Activated CD4-positive, alpha-beta T cell treated with anti-CD3 and anti-CD28 coated beads for 24 hours (primary cell): ENCODE measurements at places on chromosomes 1 and 21.

DNA sequence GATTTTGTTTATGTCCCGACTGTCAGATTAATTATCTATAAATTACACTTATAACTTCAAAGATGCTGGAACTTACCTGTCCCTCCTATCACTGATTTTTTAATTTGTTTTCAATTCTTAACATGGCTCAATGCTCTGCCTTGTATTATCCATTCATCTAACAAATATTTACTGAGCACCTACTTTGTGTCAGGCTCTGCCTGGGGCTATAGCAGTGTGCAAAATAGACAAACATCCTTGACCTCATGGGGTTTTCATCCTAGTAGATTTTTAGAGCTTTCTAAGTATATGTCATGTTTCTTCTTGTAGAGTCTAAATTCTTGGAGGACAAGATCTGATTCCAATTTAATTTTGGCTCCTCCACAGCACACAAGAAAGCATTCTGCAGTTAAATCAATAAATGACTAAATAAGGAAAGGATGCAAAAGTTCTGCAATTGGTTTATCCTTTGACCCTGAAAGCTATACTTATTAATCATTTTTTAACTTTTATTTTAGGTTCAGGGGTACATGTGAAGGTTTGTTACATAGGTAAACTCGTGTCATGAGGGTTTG is 10.8 kb upstream of the SMYD2 start:
- DNase-seq, result no peak

DNA sequence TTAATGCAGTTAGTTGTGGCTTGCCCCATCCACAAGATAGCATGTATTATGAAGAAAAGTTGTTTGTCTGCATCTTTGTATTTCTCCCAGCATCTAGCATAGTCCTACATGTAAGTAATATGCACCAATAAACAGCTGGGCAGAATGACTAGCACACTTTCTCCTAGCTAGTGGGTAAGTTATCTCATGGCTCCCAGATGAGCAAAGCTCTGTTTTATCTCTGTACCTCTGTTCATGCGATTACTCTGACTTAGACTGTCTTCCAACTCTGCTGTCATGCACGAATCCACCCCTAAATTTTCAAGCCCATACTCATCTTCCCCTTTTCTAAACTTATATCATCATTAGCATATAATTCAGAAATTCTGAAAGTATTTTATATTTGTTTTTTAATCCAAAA is 37.5 kb upstream of the KCTD3 start:
- DNase-seq, result no peak

DNA sequence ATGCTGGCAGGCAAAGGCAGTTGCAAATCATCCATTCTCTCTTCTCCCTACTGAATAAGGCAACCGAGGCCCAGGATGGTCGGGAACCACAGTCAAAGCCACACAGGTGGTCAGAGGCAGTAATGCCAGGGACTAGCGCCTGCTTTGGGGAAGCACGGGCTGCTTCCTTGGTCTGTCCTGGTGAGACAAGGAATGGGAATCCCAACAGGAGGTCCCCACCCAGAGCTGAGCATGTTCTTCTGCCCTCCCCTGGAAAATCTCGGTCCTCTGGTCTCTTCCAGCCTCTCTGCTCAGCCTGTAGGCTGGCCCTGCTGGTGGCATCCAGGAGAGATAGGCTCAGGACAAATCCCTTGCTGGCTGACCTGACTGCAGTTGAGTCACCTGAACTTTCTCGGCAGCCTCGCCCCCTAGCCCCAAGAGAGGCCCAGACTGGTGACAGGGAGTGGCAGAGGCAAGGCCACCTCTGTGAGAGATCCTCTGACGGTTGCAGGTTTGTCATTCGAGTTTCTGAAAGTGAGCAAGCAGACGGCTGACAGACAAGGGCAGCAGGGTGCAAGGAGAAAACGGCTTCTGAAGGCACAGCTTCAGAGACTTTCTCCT is 5.8 kb downstream of the OLIG1 start:
- DNase-seq, result no peak

GRCh38 chr1:86795316-86795715 is 90.9 kb downstream of the SH3GLB1 start:
- no peak for DNase-seq

DNA sequence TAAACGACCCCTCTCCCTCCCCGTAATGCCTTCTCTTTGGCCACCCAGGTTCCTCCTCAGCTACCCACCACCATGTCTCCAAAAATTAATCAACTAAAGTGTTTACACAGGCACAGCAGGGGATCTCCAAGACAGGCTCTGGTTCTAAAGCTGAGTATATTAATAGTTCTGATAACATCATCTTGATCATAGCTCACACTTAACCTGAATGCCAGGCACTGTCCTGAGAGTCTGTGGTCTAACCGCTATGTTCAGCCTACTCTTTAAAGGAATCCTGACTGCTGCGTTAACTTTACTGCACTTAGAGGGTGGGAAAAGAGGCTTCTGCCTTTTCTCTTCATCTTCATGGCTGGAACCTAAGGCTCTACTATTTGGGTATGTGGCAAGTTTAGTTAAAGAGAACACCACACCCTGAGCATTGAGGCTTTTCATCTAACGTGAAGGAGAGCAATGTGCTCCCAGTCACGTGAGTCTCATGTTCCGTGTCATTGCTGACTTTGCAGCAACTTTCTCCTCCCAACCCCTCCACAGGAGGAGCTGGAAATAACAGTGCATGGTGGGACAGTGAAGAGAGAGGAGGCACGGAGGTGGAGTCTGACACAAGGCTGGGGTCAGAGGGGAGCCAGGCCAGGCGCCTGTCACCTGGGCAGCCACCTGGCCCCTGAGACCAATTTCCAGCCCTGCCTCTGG is 86.4 kb downstream of the FAM78B start:
- no peak for DNase-seq

DNA sequence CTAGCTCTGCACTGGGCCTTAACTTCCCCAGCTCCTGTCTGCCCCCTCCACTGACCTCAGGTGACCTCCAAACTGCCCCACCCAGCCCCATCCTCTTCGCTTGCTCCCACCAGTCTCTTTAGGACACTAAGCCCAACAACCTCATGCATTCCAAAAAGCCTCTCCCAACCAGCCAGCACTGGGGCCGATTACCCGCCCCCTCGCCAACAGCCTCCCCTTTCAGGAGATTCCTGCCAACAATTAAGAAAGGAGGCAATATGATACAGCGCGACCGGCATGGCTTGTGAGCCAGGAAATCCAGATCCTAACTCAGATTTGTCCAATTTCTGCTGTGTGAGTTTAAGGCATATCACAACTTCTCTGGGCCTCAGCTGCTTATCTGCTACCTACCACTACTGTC is 14.7 kb downstream of the KANK4 start:
- DNase-seq, result no peak

DNA sequence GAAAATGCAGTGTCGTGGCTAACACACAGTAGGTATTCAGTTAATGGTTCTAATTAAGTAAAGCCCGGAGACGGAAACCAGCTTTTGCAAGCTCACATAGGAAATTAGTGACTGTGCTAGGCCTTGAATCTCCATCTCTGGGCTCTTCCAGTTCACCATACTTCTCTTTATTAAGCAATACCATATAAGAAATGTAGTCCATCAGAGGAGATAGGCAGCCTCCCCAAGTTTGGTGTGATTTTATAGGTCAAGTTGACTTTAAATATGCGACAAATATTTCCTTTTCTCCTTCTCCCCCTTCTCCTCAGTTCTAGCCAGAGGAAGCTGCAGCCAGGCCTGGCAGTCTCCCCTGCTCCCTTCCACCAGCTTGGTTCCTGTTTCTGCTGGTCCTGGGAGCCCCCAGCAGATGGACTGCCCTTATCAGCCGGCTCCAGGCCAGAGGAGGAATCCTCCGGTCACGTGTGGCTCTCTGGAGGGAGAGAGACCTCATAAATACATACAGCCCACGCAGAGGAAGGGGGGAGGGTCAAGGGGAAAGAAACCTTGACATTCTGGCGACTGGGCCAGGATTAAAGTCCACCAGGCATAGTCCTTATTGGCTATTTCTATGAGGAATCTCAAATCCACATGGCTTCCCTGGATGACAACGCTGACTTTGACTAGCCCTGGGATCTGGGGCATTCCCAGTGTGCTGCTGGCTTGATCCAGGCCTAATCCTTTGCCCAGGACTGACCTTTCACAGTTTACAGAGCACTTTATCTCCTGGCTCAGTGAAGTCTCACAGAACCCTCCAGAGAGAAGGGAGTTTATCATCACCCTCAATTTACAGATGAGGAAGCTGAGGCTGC is 115.1 kb upstream of the JUN start:
- no peak for DNase-seq

GRCh38 chr1:89900791-89901708 is 80.2 kb downstream of the LRRC8D start:
- DNase-seq, result no peak

GRCh38 chr1:82843876-82844275 is 1043.1 kb downstream of the ADGRL2 start:
- DNase-seq, result no peak

GRCh38 chr1:95384567-95384966 is 150.6 kb downstream of the RWDD3 start:
- no peak for DNase-seq

GRCh38 chr1:31714442-31715086 is 10.7 kb upstream of the COL16A1 start:
- DNase-seq, result no peak

GRCh38 chr1:11869650-11870207 is 11.0 kb upstream of the NPPB start:
- no peak for DNase-seq

- no peak for DNase-seq
Measured at GRCh38 chr1:113947388-113948107, 18.4 kb downstream of the HIPK1 start.

- DNase-seq, result no peak
Measured at GRCh38 chr21:44838951-44839350, 21.1 kb upstream of the SUMO3 start.

- DNase-seq, result no peak
Measured at GRCh38 chr1:9732123-9732971, 80.8 kb downstream of the PIK3CD start.

DNA sequence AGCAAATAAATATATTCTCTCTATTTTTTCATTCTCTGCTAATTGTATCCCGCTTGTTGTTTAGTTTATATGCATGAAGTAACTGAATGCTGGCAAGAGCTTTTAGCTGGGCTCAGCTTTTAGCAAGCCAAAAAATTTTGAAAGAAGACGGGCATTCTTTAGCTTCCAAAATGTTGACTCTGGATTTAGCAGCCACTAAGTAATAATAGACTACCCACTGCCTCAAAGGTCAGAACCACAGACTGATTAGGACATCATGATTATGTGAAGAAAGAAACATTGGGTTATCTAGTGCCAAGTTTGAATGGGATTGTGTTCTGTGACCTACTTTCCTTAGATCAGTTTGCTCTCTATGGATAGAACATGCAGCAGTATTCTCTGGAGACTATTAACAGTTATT is 80.3 kb upstream of the DPH5 start:
- DNase-seq, result no peak

- no peak for DNase-seq
Measured at GRCh38 chr1:158179301-158180041, 1.2 kb upstream of the CD1D start.

- no peak for DNase-seq
Measured at GRCh38 chr1:210434223-210434622, 105.5 kb downstream of the HHAT start.

- DNase-seq, result no peak
Measured at GRCh38 chr1:213269829-213270228, 218.8 kb downstream of the RPS6KC1 start.

DNA sequence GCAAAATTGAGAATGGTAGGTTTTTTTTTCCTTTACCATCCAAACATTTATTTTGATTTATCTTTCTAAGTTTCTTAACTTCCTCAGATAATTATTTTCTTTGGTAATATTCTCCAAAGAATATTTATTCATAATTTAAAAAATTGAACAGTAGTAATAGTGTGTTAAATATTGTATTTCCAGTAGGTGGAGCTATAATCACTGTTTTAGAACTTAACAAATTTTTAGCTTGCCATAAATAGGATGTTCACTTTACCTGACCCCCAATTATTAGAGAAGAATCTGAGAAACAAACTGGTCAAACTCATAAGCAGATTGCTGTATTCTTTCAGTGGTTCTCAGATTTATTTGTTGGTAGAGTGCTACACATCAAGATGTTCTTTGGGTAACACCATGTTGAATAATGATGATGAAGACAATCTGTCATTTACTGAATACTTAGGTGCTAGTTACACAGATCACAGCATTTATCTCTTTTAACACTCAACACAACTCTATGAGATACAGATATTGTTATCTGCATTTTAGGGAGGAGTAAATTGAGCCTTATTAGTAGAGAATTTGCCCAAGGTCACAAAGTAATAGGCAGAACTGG is 82.4 kb upstream of the GPR88 start:
- DNase-seq, result no peak

DNA sequence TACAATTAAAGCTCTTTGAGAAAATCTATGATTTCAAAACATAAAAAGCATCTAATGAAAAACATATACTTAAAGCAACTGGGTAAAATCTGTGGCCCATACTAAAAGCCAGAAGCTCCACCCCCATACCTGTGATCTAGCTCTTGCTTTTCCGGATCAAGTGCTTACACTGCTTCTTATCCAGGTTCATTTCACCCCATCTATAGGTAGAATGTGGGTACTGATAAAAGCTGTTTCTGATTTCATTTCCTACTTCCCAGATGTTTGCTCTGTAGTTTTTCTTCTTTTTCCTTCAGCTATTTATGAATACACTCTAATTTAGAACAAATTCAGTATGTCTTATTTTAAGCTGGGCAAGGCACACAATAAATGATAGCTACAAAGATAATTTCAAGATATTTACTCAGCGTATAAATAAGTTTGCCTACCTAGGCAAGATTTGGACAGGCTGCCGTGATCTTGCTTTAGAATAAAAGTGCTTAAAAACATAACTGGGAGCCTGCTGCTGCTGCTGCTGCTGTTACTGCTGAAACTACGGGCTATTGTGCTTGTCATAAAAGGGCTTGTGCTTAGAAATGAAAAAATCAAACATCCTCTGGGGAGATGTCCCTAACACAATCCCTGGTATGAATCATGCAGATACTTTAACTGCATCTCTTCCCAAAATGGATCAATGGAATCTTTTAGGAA is 2.1 kb downstream of the SIPA1L2 start:
- no peak for DNase-seq

GRCh38 chr1:166839600-166840308 is 479 bp downstream of the POGK start:
- peak; percentile 36 for DNase-seq

GRCh38 chr1:183609313-183609712 is 19.1 kb upstream of the NCF2 start:
- DNase-seq, result no peak

DNA sequence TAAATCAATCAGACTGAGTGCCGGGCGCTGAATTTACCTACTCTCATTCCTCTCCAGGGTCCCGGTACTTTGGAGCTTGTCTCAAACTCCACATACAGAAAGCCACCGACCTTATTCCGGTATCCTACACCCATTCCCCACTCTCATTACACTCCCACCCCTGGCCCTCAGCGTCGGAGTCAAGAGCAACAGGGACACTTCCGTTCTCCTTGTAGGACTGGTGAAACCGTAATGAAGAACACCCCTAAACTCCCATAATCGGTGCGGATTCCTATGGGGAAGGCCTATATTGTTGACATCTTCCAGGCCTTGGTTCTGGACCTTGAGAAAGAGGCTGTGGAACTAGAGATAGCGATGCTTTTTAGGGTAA is 798 bp downstream of the ZBED6 start:
- DNase-seq, result no peak

GRCh38 chr1:20166051-20166450 is 19.8 kb upstream of the UBXN10 start:
- DNase-seq, result no peak

- no peak for DNase-seq
Measured at GRCh38 chr1:203206129-203206687, 19.7 kb upstream of the CHI3L1 start.

- DNase-seq, result no peak
Measured at GRCh38 chr1:78088015-78088414, 42.2 kb downstream of the GIPC2 start.

- DNase-seq, result no peak
Measured at GRCh38 chr1:20076710-20077461, 6.9 kb downstream of the PLA2G5 start.
